Aorta (tissue), 5 donors: ENCODE measurements at places on chromosomes 3 and 15. TPM values are rescaled to one million over a fixed set of nuclear protein-coding genes. Genes with fewer than 3 reads are reported as not detected.
A peak's percentile ranks its signal among the peaks of the same experiment; 100 is the strongest.

GRCh38 chr3:98215051-98215450 is 48.6 kb downstream of the OR5H15 start:
- H3K4me1 ChIP-seq, result no peaks in the 10 kb centered on the region
- no peak overlapping the region for H3K27ac ChIP-seq

DNA sequence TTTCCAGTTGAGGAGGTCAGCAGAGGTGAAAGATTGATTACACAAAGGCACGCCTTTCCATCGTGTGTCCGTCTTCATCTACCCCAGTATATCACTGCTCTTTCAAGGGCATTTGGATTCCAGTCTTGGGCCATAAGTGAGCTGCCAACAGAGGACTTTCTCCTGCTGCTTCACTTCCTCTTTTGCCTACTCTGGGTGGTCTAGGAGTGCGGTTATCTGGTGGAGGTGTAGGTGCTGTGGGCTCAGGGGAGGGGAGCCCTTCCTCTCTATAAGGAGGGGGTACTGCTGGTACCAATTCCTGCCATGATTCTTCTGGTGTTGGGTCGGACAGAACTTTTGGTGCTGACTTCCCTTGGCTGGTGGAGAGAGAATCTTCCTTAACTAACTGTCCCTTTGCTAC is 83.1 kb upstream of the VEPH1 start:
- no peak overlapping the region for H3K4me3 ChIP-seq
- DNase-seq, result no peak
- H3K27ac ChIP-seq, result no peak overlapping the region
- no peaks in the 10 kb centered on the region for H3K27me3 ChIP-seq

DNA sequence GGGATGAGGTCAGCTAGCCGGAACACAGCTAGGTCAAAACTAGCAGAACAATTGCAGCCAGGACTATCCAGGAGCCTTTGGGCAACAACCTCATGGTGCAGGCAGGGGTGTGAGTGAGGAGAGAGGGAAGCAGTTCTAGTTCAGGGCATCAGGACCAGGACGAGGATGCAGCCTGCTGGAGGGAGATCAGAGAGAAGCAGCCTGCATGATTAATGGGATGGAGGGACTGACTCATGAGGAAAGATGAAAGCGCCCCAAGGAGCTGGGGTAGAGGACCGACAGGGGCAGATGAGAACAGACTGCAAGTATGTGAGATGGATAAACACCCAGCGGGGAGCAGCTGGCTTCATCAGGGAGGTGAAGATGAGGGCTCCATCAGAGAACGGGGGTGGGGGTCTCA is 37.9 kb upstream of the LRTM1 start:
- H3K4me3 ChIP-seq, result no peak overlapping the region
- no peaks in the 10 kb centered on the region for H3K4me1 ChIP-seq
- no peaks in the 10 kb centered on the region for H3K36me3 ChIP-seq
- H3K27me3 ChIP-seq, result no peaks in the 10 kb centered on the region

DNA sequence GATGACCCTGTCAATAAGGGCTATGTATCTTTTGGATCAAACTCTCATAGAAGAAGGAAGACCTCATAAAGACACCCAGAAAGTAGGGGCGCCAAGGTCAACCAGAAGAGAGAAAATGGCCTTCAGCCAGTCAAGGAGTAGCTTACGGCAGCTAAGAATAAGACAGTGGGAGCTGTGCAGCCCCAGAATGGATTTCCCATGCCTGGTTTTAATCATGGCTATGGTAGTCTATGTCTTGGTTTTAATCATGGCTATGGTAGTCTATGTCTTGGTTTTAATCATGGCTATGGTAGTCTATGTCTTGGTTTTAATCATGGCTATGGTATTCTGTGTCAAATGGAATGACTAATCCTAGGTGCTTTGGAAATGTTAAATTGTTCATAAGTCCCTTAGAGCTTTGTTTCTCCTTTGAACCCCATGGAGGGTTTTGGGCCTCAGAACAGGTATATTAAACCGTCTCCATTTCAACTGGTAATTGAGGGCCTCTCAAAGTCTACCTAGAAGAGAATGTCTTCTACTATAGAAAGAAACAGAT is 742.0 kb upstream of the CFAP20DC start:
- no peak for DNase-seq
- H3K36me3 ChIP-seq, result no peaks in the 10 kb centered on the region
- H3K27ac ChIP-seq, result no peak overlapping the region
- no peaks in the 10 kb centered on the region for H3K4me1 ChIP-seq

DNA sequence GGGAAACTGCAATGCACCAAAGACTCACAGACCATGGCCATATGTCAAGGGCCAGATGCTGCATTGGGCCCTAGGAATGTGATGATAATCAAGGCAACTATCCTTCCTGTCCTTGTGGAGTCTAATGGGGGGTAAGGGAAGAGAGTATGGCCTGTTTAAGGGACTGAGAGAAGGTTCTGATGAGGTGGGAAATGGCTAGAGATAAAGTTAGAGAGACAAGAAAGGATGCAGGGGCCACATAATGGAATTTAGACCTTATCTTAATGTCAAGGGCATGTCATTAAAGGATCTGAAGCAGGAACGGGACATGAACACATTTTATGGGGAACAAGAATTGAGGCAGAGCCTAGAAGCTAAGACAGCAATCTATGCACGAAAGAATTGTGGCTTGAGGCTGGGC is 30.0 kb upstream of the ABHD17C start:
- no peaks in the 10 kb centered on the region for H3K4me1 ChIP-seq
- DNase-seq, result no peak
- no peaks in the 10 kb centered on the region for H3K36me3 ChIP-seq
- no peak overlapping the region for H3K4me3 ChIP-seq

- DNase-seq, result no peak
- peaks cover 2% of the 10 kb centered on the region for H3K4me1 ChIP-seq
- H3K36me3 ChIP-seq, result no peaks in the 10 kb centered on the region
- H3K27me3 ChIP-seq, result no peaks in the 10 kb centered on the region
Observed at GRCh38 chr15:91947683-91948608, 94.4 kb downstream of the SLCO3A1 start.

- no peak overlapping the region for H3K4me3 ChIP-seq
- DNase-seq, result no peak
- no peaks in the 10 kb centered on the region for H3K27me3 ChIP-seq
- H3K36me3 ChIP-seq, result peaks cover 9% of the 10 kb centered on the region
- no peaks in the 10 kb centered on the region for H3K4me1 ChIP-seq
Observed at GRCh38 chr15:76464247-76464646, 127.7 kb downstream of the ISL2 start.

DNA sequence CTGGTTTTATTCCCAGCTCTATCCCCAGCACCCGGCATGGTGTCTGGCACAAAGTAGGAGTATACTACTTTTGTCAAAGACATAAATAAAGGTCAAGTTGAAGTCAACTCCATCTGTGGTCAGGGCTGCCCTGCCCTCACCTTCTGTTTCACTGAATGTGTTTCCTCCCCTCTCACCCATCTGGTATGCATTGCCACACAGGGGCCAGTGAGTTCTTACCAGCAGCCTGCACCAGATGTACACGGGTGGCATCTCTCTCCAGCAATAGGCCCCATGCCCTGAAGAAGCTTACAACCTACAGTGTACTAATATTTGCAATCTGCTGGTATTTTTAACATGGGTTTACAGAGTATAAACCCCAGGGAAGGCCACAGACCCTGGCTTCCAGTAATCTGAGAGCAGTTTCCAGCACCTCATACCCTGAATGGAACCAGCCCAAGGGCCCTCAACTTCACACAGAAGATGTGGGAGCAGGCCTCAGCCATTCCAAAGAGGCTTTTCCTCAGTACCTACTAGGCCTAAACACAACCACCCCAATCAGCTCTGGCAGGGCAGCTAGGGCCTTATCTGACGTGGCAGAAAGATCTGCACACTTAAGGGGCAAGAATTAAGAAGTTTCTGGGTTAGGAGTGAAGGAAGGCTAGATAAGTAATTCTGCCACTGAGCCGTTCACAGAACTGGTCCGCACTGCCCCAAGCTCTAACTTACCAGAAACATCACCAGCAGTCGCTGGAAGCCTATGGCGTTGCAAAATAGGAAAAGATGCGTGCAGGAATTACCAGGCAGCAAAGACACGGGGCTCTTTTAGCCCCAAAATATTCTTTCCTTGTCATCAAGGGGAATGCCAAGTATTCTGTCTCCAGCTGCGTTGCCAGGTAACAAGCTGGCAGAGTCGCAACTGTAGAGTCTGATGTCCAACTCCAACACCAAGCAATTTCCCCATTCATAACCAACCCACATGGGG is 2.1 kb downstream of the IDH2 start:
- H3K36me3 ChIP-seq, result no peaks in the 10 kb centered on the region
- no peaks in the 10 kb centered on the region for H3K4me1 ChIP-seq
- peak; percentile 71 for DNase-seq
- H3K4me3 ChIP-seq, result no peak overlapping the region
- no peaks in the 10 kb centered on the region for H3K27me3 ChIP-seq

DNA sequence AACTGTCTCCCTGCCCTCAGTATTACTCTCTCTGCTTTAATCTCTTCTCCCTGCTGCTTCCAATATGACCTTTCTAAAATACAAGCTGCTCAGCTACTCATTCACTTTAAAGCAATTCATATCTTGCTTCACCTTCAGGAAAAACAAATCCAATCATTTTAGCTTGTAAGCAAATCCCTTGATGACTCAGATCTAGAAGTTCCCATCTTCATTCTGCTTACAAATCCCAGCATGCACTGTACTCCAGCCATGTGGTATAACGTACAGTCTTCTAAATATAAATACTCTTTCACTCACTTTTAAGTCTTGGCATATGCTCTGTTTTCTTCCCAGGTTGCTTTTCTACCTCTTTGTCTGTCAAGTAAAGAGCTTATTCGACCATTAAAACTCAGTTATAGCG is 1009.1 kb upstream of the SEMA6D start:
- H3K27me3 ChIP-seq, result no peaks in the 10 kb centered on the region
- DNase-seq, result no peak
- H3K36me3 ChIP-seq, result no peaks in the 10 kb centered on the region
- no peak overlapping the region for H3K27ac ChIP-seq
- H3K4me1 ChIP-seq, result peaks cover 3% of the 10 kb centered on the region

- DNase-seq, result no peak
- H3K36me3 ChIP-seq, result no peaks in the 10 kb centered on the region
- no peaks in the 10 kb centered on the region for H3K27me3 ChIP-seq
- H3K4me3 ChIP-seq, result no peak overlapping the region
- H3K27ac ChIP-seq, result no peak overlapping the region
Observed at GRCh38 chr3:42659451-42660130, 6.1 kb downstream of the ZBTB47 start.

DNA sequence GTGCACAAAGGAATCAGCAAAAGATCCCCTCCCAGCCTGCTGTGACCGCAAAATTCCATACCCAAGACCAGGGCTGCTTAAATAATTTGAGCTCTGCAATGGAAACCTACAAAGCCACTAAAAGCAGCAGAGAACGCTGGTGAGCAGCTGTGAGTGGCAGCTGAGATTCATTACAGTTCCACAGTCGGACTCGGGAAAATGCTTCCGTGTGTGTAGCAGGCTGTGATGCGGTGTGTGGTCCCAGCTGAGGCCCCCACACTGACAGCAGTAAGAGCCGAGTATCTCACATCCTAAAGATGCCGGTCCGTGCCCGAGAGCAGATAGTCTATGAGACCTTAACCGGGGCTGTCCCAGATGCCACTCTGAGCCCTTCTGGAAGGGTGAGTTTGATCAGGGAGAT is 37.4 kb downstream of the TM2D3 start:
- DNase-seq, result no peak
- no peak overlapping the region for H3K4me3 ChIP-seq
- H3K27ac ChIP-seq, result no peak overlapping the region
- H3K36me3 ChIP-seq, result no peaks in the 10 kb centered on the region
- no peaks in the 10 kb centered on the region for H3K27me3 ChIP-seq

- H3K36me3 ChIP-seq, result no peaks in the 10 kb centered on the region
- H3K4me1 ChIP-seq, result no peaks in the 10 kb centered on the region
- no peaks in the 10 kb centered on the region for H3K27me3 ChIP-seq
- no peak overlapping the region for H3K27ac ChIP-seq
- no peak overlapping the region for H3K4me3 ChIP-seq
Observed at GRCh38 chr3:46663591-46664135, 29.8 kb downstream of the ALS2CL start.

DNA sequence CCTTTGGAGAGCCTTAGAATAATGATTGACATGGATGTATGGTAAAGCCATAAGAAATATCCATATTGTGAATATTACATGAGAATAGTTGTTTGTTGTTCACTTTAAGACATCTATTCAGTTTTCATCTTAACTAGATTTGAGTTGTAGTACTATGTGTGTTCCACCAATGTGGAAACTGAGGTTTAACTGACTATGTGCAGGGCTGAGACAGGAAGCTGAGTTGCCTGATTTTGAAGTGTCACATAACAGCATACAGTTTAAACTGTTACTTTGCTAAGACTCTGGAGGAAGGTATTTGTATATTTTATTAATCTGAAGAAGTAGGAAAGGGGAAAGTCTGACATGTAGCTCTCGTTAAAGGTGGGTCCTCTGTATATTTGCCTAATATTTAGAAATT is 2.1 kb downstream of the ECT2 start:
- no peaks in the 10 kb centered on the region for H3K4me1 ChIP-seq
- no peak overlapping the region for H3K4me3 ChIP-seq
- no peak overlapping the region for H3K27ac ChIP-seq

The TLR9 gene
- 0.81 TPM for total RNA-seq

The ZMYND10 gene
- 0.96 TPM for total RNA-seq

The TERB2 gene
- not detected for total RNA-seq

The SYNPR gene
- not detected for total RNA-seq
